ENCODE measurements at places on chromosomes 11 and 22. TPM values are rescaled to one million over a fixed set of nuclear protein-coding genes. Genes with fewer than 3 reads are reported as not detected.

Gene NUDT22
- 56.5 TPM for total RNA-seq

Gene MB
- total RNA-seq, result 0.44 TPM

Gene DNAJB7
- total RNA-seq, result not detected

Gene OR4C15
- not detected for total RNA-seq

Gene OR4A16
- total RNA-seq, result not detected

Gene OR9I1
- total RNA-seq, result not detected

Gene AIFM3
- total RNA-seq, result 1.3 TPM

Gene LRRC10B
- not detected for total RNA-seq

Gene OR56A1
- not detected for total RNA-seq

GRCh38 chr11:121318848-121319834, 26.6 kb downstream of the SC5D start:
- DNase-seq, result no peak
- H3K27ac ChIP-seq, result no peak overlapping the region
- H3K4me1 ChIP-seq, result no peaks in the 10 kb centered on the region

GRCh38 chr11:66373265-66373664, 1.7 kb upstream of the SLC29A2 start:
- H3K27me3 ChIP-seq, result no peaks in the 10 kb centered on the region
- no peak overlapping the region for H3K4me3 ChIP-seq
- H3K27ac ChIP-seq, result no peak overlapping the region
- no peak for DNase-seq
- H3K4me1 ChIP-seq, result peaks cover 9% of the 10 kb centered on the region
- H3K36me3 ChIP-seq, result peaks cover 9% of the 10 kb centered on the region

DNA sequence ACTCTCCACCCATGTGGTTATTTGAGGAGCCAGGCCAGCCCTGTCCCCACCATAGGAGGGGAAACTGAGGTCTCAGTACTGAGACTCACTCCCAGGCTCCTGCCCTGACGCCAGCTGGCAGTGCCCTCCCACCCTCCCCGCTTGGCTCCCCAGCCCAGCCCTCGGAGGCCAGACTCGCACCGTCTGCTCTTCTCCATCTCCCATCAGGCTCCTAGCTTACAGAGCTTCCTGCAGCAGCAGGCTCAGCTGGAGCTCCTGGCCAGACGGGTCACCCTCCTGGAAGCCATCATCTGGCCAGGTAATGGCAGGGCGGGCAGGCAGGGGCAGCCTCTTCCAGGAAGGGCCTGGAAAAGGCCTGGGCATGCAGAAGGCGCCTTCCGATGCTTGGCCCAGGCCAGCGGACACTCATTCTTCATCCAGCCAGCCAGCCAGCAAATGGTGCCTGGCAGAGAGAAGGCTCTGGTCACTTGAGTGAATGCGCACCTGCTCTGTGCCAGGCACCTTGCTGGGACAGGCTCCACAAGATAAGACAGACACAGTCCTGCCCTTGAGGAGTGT, 12.6 kb downstream of the RHBDD3 start:
- no peaks in the 10 kb centered on the region for H3K36me3 ChIP-seq
- H3K27me3 ChIP-seq, result no peaks in the 10 kb centered on the region

- no peaks in the 10 kb centered on the region for H3K27me3 ChIP-seq
- no peak for DNase-seq
- no peaks in the 10 kb centered on the region for H3K4me1 ChIP-seq
- H3K36me3 ChIP-seq, result no peaks in the 10 kb centered on the region
These were observed 103.7 kb downstream of the VPREB1 start for GRCh38 chr22:22348127-22348814.

DNA sequence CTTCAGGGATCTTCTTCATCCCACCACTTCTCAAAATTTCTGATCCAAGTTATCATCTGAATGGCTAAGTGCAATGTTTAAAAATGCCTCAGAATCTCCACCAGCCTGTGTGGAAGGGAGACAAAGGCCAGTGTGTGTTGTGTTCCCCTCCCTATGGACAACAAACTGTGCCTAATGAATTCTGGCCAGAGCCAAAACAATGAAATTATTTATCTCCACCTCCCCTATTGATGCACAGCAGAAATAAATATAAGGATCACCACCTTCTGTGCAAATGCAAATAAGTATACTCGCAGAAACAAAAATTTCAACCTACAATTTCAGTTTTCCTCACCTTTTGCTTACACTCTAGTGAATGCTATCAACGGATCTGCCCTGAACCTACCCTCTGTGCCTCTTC, 75.8 kb downstream of the GAB2 start:
- H3K27ac ChIP-seq, result no peak overlapping the region
- no peaks in the 10 kb centered on the region for H3K27me3 ChIP-seq
- H3K4me3 ChIP-seq, result no peak overlapping the region

- H3K27ac ChIP-seq, result peak overlapping the region; percentile 93
- no peaks in the 10 kb centered on the region for H3K27me3 ChIP-seq
- H3K36me3 ChIP-seq, result no peaks in the 10 kb centered on the region
- peak overlapping the region; percentile 67 for H3K4me3 ChIP-seq
These were observed 6.9 kb upstream of the PHRF1 start for GRCh38 chr11:569158-569885.

GRCh38 chr11:1160231-1161101, 2.7 kb downstream of the MUC5AC start:
- no peak overlapping the region for H3K27ac ChIP-seq
- DNase-seq, result no peak
- no peaks in the 10 kb centered on the region for H3K36me3 ChIP-seq
- no peaks in the 10 kb centered on the region for H3K4me1 ChIP-seq
- H3K27me3 ChIP-seq, result no peaks in the 10 kb centered on the region

- no peak for DNase-seq
- H3K4me1 ChIP-seq, result peaks cover 2% of the 10 kb centered on the region
- H3K4me3 ChIP-seq, result no peak overlapping the region
- no peak overlapping the region for H3K27ac ChIP-seq
- H3K36me3 ChIP-seq, result no peaks in the 10 kb centered on the region
These were observed 93.4 kb downstream of the CEP164 start for GRCh38 chr11:117421041-117421440.

DNA sequence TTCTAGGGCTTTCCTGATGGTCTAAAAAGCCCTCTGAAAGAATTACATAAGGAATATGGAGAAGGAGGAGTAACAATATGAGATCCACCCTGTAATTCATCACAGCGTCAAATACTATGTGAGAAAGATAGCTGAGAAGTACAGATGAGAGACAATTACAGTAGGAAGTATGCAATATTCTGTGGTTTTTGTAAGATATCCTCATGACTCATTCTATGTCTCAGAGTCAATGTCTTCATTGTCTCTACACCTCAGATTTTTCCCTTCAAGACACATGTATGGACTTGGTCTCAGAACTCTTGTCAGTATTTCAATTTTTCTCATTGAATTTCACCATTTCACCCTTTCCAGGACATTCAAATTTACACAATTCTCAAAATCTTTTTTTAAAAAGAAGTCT, 343.3 kb upstream of the CTSC start:
- H3K36me3 ChIP-seq, result no peaks in the 10 kb centered on the region
- H3K4me3 ChIP-seq, result no peak overlapping the region
- no peak for DNase-seq
- H3K27ac ChIP-seq, result no peak overlapping the region
- H3K4me1 ChIP-seq, result no peaks in the 10 kb centered on the region

DNA sequence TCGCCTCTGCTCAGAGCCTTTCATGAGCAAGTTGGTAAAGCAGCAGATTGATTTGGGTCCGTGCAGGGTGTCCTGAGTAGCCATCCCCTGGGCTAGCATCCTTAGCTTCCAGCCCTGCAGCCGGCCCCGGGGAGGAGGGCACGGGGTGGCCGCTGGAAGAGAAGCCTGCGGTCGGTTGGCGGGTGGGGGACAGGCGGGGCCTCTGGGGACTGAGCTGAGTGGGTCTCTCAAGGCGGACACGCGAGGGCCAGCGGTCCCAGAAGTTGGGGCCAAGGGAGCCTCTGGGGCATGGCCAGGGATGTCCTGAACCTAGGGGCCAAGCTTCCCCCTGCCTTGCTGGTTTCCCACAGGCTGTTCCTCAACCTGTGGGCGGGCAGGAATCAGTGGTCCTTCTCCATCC, 143.0 kb downstream of the TBC1D22A start:
- no peak overlapping the region for H3K27ac ChIP-seq
- H3K36me3 ChIP-seq, result no peaks in the 10 kb centered on the region
- H3K4me3 ChIP-seq, result no peak overlapping the region
- H3K27me3 ChIP-seq, result no peaks in the 10 kb centered on the region

DNA sequence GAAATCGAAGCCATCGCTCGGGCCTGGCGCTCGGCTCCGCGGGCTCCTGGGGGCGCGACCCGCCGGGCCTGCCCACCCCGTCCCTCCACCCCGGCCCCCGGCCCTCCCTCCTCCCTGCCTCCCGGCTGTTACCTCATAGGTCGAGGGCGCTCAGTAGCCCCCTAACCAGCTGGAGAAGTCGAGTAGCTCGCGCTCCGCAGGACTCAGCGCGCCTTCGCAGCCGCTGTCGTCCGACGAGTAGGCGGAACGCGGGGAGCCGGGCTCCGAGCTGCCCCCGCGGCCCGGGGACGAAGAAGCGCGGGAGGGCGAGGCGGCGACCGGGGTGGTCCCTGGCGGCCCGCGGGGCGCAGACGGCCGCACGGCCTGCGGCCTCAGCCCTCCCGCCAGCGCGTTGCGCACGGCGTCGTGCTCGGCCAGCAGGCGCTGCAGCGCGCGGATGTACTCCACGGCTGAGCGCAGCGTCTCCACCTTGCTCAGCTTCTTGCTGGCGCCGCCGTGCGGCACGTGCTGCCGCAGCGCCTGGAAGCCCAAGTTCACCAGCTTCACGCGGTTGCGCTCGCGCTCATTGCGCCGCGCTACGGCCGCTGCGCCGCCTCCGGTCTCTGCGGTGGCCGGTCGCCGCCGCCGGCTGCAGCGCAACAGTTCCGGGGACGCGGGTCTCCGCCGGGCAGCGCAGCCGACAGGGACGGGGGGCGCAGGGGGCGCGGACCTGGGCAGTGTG, 627 bp downstream of the ASCL2 start:
- no peaks in the 10 kb centered on the region for H3K27me3 ChIP-seq
- H3K27ac ChIP-seq, result peak overlapping the region; percentile 76
- no peaks in the 10 kb centered on the region for H3K36me3 ChIP-seq

DNA sequence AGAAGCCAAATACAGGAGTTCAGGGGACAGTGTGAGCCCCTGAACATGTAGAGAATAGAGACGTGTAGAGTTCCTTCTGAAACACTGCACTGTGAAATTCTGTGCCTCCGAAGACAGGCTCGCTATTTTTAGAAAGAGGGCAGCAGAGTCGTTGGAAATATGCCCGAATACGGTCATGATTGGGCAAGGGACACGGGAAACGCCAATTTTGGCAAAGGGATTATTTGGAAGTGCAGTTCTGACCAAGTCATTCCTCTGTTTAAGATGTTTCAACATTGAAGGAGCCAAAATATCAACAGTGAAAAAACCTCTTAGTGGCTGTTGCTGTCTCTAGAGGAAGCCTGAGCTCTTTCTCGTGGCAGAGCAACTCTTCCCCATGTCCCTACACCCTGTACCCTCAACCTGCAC, 9.5 kb upstream of the CBX6 start:
- no peak overlapping the region for H3K4me3 ChIP-seq
- H3K27ac ChIP-seq, result peak overlapping the region; percentile 74
- peaks cover 33% of the 10 kb centered on the region for H3K4me1 ChIP-seq
- no peak for DNase-seq

- DNase-seq, result no peak
- peak overlapping the region; percentile 18 for H3K27ac ChIP-seq
- H3K4me1 ChIP-seq, result peaks cover 22% of the 10 kb centered on the region
- H3K4me3 ChIP-seq, result no peak overlapping the region
- no peaks in the 10 kb centered on the region for H3K36me3 ChIP-seq
These were observed 5.1 kb downstream of the DGCR2 start for GRCh38 chr22:19117111-19117512.

GRCh38 chr22:44741929-44742328, 10.4 kb upstream of the ARHGAP8 start:
- no peaks in the 10 kb centered on the region for H3K4me1 ChIP-seq
- no peaks in the 10 kb centered on the region for H3K27me3 ChIP-seq
- no peak overlapping the region for H3K4me3 ChIP-seq
- H3K36me3 ChIP-seq, result no peaks in the 10 kb centered on the region
- DNase-seq, result no peak
- H3K27ac ChIP-seq, result no peak overlapping the region

DNA sequence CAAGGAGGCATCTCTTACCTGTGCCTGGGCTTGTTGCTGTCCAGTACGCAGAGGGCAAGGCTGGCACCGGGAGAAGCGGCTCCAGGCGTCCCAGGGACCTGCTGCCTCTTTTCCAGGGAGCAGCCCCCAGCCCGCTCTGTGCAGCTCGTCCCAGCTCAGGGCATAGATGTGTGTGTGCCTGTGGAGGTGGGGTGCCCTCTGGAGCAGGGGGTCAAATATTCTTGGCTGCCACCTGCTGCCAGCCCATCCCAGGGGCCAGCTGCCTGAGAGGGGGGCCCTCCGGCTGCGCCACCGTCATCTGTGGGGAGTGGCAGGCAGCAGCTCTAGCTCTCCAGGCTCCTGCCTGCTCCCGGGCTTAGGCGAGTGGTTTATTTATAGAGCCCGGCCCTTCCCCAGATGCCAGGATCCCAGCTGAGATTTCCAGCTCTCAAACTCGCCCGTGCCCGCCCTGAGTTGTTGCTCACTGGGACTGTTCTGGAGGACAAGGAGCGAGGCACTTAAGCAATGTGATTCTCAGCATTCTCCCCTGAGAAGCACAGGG, 87.5 kb downstream of the RTL6 start:
- DNase-seq, result no peak
- H3K4me1 ChIP-seq, result peaks cover 18% of the 10 kb centered on the region
- no peak overlapping the region for H3K27ac ChIP-seq
- H3K27me3 ChIP-seq, result no peaks in the 10 kb centered on the region
- H3K36me3 ChIP-seq, result no peaks in the 10 kb centered on the region

DNA sequence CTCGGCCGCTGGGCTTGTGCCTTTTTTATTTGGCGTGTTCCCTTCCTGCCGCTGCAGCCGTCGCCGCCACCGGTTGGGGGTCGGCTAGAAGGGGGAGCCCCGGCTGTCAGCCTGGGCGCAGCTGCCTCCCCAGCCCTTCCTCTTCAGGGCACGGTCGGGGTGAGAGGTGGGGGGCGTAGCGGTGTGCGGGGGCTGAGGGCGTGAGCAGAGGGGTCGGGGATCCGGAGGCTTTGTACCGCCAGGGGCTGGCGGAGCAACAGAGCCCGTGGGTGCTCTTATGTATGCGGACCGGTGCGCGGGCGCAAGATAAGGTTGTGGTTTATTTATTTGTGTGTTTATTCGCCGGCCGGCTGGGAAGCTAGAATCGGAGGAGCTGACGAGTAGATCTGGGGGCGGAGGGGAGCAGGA, 477 bp downstream of the ZBTB16 start:
- peaks cover 10% of the 10 kb centered on the region for H3K36me3 ChIP-seq
- no peaks in the 10 kb centered on the region for H3K27me3 ChIP-seq
- no peak for DNase-seq
- H3K27ac ChIP-seq, result peak overlapping the region; percentile 96
- peak overlapping the region; percentile 95 for H3K4me3 ChIP-seq

- H3K36me3 ChIP-seq, result no peaks in the 10 kb centered on the region
- H3K4me1 ChIP-seq, result peaks cover 19% of the 10 kb centered on the region
- DNase-seq, result no peak
These were observed 26.8 kb downstream of the CLMP start for GRCh38 chr11:123168241-123168640.

- DNase-seq, result no peak
- peak overlapping the region; percentile 28 for H3K4me3 ChIP-seq
- H3K27ac ChIP-seq, result peak overlapping the region; percentile 94
- peaks cover 87% of the 10 kb centered on the region for H3K4me1 ChIP-seq
These were observed 10.4 kb upstream of the CDC42BPG start for GRCh38 chr11:64854534-64855502.
